ENCODE measurements at places on chromosomes 3 and 15.

DNA sequence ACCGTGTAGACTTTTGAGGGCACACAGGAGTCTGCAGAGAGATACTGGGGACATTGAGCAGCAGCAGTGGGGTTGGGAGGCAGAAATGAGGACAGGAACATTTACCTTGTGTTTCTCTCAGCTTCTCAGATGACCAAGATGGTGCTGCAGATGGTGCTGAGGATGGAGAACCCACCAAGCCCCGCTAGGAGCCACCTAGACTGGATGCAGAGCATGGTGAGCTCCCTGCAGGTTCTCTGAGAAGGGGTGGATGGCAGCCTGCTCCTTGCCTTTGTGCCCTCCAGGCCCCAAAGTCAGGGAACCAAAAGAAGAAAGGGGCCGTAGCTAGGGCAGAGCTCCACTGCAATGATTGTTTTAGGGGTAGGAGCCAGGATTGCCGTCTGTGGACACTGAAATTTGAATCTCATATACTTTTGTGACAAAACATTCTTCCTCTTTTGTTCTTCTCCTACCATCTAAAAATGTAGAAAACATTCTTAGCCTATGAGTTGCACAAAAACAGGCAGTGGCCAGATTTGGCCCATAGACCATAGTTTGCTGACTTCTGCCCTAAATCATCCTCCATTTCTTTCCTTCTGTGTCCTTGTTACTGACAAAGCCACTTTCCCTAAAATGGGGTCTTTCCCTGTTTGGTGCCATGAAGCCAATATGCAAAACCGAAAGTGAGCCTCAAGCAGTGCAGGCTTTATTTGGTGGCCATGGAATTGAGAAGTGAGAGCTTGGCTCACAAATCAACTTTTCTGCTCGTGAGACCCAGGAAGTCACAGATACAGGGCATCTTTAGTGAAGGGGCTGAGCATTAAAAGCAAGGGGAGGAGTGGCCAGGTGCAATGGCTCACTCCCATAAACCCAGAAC lies 11.9 kb upstream of the MUC20 start:
- DNase-seq = no peak

DNA sequence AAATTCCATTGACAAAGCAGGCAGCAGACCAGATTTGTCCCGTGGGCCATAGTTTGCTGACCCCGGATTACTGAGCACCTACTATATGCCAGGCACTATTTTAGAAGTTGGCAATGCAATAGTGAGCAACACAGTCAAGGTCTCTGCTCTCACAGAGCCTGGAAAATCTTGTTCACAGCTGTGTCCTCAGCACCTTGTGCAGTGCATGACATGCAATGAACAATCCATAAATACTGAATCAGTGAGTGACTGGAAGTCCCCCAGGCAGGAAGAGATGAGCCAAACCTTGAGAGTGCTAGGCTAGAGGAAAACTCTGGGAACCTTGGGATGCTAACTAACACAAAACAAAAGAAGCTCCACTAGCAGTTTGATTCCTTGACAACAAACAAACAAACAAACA lies 14.4 kb downstream of the TM4SF1 start:
- no peak for DNase-seq

DNA sequence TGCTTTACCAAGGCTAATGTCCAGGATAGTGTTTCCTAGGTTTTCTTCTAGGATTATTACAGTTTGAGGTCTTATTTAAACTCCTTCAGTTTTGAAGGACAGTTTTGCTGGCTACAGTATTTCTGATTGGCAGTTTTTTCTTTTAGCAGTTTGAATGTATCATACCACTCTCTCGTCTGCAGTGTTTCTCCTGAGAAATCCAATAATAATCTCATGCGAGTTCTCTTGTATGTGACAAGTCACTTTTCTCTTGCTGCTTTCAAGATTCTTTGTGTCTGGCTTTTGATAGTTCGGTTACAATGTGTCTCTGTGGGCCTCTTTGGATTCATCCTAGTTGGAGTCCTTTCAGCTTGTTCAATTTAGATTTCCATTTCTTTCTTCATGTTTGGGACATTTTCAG lies 53.0 kb upstream of the EHHADH start:
- no peak for DNase-seq

GRCh38 chr15:80849308-80849707 lies 70.1 kb downstream of the CEMIP start:
- no peak for DNase-seq

DNA sequence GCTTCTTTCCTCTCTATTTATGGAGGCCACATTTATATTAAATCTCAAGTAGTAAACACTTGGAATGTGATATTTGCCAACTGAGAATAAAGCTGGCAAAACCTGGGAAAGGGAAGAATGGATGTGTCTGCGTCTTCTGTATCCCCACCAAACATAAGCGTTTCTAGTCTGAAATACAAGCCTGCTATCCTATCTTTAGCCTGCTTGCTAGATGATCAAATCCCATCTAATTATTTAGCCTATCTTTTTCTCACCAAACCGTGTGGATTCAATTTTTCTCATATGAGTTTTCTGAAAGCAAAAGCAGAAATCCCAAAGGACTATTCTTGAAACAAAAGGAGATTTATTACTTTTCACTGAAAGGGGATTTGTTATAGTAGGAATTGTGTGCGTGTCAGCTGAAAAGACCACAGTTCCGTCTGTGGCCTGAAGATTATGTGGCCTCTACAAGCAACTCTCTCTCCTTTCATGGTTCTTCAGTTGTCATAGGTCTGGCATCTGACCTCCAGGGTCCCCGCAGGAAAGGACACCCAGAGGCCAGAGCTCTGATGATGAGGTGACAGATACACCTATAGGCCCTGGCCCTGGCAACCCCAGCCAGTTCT lies 266.0 kb upstream of the MCTP2 start:
- DNase-seq = no peak

GRCh38 chr15:48029642-48030041 lies 91.1 kb upstream of the SLC24A5 start:
- DNase-seq = no peak

DNA sequence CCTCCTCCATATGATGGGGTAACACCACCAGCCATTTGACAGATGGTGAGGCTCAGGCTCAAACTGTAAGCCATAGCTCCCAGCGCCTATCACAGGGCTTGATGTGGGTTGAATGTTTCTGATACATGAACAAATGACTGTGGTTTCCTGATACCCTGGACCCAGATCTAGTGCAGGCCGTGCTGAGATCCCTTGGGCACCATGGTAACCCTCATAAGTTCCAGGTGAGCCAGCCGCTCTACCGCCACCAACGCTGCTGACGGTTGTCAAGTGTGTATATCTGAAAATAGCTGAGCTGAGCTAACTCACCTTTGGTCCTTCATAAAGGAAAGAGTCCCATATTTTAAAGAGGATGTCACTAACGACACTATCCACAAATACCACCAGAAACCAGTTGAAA lies 74.5 kb downstream of the TBC1D2B start:
- DNase-seq = no peak

DNA sequence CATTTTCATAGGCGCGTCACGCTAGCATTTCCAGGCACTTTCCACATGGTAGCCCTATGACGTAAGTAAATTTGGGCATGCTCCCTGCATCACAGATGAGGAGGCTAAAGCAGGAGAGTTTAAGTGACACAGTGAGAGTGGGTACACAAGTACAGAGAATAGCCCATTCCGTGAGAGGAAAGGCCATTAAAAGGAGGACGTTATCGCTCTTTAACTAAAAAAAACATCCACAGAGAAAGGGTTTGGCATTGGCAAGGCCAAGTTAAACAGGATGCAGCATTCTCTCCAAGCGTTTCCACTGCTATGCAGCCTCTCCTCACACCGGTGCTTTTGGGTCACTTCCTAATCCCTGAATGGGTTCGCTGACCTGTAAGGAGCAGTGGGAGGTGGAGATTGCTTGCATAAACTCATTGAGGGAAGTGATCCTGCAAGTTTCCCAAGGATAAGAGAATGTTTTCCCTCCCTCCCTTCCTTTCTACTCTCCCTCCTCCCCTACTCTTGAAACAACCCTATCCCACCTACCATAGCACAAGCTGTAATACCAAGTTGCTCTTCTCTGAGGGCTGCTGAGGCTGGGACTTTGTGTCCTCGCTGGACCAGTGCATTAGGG lies 147.7 kb downstream of the VGLL4 start:
- no peak for DNase-seq

GRCh38 chr3:186004209-186004608 lies 66.4 kb upstream of the TRA2B start:
- DNase-seq = no peak

DNA sequence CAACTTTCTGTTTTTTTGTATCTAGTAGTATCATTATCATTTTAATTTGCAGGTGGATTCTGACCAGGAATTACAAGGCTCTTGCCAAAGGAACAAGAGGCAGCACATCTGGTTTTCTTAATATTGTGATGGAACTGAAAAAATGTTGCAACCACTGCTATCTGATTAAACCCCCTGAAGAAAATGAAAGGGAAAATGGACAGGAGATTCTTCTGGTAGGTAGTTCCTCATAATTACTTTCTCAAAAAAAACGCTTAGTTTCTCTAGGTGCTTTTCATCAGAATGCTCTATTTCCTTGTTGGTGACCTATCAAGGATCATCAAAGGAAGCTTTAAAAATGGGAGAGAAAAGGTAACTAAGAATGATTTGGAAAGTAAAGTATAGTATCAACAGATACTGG lies 71.6 kb downstream of the CHD2 start:
- no peak for DNase-seq

GRCh38 chr15:56948000-56948763 lies 29.7 kb downstream of the TCF12 start:
- DNase-seq = no peak

DNA sequence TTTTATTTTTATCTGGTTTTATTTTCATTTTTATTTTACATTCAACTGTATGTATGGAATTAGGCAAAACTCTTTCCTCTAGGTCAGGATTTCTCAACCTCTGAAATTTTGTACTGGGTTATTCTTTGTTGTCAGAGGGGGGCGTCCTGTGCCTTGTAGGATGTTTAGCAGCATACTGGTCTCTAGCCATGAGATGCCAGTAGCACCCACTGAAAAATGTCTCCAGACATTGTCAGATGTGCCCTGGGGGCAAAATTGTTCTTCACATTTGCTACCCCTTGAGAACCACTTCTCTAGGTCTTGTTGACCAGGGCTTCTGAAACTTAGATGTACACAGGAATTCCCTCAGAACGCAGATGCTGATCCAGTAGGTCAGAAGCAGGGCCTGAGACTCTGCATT lies 5.4 kb downstream of the CHRNA5 start:
- no peak for DNase-seq

- no peak for DNase-seq
Measured at GRCh38 chr3:64588380-64588779, 99.4 kb downstream of the ADAMTS9 start.

DNA sequence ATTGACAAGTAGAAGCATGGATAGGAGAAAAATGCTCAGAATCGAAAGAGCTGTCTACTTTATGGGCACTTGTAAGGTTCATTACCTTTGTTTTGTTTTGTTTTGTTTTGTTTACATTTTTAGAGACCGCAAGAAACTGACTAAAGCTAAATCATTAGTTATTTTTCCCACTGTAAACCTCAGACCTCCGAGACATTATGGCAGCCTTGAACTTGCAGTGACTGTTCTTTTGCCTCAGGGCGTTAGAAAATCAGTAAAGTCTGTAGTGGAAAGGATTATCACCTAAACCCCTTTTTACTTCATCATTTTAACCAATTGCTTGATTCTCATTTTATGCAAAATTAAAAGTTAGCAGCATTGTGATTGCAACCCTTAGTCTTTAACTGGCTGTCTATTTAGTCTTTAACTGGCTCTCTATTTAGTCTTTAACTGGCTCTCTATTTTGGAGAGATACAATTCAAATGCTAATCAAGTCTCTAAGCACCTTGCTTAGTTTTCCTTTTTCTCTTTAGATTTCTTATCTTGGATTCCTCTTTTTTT lies 383.3 kb upstream of the ROBO2 start:
- no peak for DNase-seq

- DNase-seq = no peak
Measured at GRCh38 chr15:31047437-31047836, 54.1 kb downstream of the TRPM1 start.

DNA sequence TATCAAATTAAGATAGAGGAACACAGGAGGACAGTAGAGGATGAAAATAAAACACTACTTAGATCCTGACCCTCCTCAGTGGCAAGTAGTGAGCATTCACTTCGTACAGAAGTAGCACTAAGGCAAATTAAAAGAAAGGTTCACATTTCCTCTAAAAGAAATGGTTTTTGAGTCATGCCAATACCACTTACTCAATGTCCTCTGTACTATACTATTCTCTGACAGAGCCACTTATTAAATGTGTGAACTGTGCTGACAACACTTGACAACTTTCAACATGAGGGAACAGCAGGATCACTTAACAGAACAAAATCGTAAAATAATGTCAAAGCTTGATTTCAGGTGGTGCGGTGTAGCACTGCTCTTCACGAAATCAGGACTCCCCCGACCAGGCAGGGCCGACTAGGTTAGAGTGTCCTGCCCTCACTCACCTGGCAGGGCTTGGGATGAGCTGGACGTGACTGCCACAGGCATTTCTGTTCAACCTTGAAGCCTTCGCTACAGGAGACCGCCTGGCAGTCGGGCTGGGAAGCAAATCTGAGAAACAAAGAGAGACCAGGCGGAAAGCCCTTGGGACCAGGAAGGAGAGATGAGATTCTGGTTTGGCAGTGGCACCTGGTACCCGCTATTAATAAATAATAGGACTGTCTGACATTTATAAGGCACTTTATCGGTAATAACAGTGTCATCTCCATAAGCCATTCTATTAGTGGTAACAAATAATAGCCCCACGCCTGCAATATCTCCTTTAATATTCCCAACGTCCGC lies 611 bp upstream of the SLC27A2 start:
- no peak for DNase-seq

DNA sequence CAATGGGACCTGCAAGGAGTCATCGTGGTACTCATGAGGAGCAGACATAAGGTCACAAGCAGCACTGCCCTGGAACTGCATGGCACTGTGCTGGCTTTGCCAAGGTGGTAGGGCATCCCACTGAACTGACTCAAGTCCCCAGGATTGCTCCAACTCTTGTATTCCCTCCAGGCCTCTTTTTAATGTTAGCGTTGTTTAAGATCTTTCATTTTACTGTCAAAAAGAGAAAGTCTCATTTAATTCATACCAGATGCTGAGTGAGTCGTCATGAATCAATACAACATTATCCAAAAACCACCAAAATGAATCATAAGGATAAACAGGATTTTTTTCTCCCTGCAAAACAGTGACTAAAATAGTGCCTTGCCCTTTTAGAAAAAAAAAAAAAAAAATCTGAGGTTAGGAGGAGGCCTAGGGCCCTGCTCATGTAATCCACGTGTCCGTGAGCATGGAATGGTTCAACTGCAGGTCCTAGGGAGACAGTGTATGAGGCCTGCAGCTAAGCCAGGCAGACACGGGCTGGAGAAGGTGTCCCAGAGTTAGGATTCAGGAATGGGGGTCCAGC lies 36.7 kb upstream of the BLM start:
- no peak for DNase-seq

DNA sequence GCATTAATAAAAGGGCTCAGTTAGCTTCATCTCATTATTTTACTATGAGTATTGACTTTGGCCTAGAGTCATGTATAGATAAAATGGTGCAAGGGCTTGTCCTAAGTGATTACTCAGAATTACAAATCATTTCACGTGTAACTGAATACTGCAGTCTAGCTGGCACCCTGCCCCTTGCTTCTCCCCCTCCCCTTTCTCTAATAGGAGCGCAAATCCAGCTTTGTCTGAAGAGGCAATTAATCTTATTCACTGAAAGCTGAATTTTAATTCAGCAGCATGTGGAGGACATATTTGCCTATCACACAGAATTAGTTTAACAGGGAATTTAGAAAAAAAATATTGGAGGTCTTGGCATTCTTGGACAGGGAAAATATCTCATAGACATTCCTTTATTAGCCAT lies 412.1 kb upstream of the DPH6 start:
- no peak for DNase-seq

Measured in CD4-positive, alpha-beta T cell treated with Interleukin-2 at 100 ng/mL for 4 hours (primary cell).